ENCODE measurements at places on chromosomes 3 and 15.

- no peak for DNase-seq
Observed at GRCh38 chr3:22366781-22367180, 615.8 kb upstream of the ZNF385D start.

DNA sequence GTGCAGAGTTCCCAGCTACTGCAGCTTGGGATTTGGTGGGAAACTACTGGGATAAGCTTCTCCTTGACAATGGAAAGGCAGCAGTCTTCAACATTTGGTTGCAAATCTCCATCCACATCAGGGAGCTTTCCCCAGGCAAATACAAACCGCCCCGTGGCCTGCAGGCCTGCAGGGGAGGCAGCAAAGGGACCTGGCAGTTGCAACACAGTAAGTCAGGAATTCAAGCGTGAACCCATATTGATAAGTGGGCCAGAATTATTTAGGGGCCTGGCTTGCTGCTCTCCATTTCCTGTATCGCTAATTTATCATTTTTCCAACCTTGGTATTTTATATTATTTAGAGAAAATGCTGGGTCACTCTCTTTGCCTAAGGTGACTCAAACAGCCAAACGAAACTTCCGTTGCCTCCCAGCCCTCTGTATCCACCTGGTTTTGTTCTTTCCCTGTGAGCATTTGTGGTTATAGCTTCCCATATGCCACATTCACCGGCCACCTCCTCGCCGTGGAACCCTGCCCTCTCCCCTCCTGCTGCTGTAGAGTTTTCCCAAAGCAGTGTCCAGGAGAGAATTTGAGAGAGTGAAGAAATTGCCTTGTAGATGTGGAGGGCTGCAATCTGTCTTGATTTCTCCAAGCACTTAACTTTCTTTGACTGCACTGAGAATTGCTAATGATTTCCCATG is 34.8 kb downstream of the B3GALNT1 start:
- no peak for DNase-seq

DNA sequence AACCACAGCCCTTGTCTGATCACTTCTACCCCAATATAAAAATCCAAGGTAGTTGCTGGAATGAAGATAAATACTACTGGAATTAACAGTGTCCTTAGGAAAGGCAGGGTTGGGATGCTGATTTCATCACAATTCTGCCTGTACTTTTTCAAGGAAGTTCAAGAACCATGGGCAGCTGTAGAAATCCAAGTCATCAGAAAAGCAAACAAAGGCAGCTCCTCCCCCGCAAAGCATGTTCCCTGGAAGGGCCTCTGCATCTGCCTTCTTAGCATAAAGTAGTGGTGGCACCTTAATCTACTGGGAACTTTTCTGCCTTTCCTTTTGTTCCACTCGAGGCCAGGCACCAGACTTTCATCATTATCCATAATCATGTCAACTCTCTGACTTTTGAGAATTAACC is 54.4 kb downstream of the ERC2 start:
- no peak for DNase-seq

- DNase-seq = no peak
Observed at GRCh38 chr3:194907811-194908210, 222.1 kb downstream of the FAM43A start.

- no peak for DNase-seq
Observed at GRCh38 chr15:28969511-28970085, 83.8 kb downstream of the APBA2 start.

DNA sequence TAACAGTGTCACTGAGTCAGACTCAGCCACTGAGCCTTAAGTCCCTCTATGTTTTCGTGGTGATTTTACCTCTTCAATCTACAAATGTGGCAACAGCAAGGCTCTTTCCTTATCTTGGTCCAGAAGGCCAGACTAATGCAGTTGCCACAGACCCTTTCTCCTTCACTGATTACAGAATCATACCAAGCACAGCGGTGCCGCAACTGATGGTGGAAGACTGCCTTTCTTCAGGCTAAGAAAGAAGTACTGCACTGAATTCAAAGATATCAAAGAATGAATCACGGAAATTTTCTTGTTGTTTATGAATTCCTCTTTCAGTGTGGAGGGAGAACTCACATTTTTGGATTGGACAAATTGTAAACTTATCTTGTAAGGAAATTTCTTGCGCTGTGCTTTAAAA is 18.6 kb downstream of the DCP1A start:
- no peak for DNase-seq

DNA sequence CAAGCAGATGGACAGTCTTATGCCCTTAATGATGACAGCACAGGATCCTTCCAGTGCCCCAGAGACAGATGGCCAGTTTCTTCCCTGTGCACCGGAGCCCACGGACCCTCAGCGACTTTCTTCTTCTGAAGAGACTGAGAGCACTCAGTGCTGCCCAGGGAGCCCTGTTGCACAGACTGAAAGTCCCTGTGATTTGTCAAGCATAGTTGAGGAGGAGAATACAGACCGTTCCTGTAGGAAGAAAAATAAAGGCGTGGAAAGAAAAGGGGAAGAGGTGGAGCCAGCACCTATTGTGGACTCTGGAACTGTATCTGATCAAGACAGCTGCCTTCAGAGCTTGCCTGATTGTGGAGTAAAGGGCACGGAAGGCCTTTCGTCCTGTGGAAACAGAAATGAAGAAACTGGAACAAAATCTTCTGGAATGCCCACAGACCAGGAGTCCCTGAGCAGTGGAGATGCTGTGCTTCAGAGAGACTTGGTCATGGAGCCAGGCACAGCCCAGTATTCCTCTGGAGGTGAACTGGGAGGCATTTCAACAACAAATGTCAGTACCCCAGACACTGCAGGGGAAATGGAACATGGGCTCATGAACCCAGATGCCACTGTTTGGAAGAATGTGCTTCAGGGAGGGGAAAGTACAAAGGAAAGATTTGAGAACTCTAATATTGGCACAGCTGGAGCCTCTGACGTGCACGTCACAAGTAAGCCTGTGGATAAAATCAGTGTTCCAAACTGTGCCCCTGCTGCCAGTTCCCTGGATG is 198.7 kb downstream of the AKAP13 start:
- DNase-seq = no peak

DNA sequence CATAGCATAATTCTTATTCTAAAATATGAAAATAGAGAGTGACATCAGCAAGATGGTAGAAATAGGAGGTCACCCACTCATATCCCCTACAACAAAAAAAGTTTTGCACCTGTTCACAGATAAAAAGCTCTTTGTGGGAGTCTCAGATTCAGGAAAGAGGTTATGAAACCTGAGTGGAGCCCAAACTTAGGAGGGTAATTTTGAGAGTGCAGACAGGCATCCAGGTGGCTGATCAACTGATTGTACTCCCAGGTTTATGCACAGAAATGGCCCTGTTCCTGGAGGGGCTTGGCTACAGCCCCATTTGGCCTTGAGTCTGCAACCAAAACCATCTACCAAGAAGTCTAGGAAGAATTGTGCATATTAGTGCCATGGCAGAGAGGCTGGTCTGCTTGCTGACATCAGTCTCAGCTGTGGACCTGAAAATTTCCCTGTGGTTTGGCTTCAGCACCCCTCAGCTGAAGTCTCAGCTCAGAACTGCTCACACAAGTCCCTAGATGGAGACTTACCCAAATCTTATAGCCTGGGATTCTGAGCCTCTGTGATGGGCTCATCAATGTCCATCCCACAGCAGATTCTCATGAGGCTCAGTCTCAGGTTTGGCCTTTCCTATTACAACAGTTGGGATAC is 291.6 kb downstream of the IL20RB start:
- DNase-seq = no peak
